Keratinocyte (primary cell): ENCODE measurements at places on chromosomes 3 and 15. TPM values are rescaled to one million over a fixed set of nuclear protein-coding genes. Genes with fewer than 3 reads are reported as not detected.

Gene ARGFX
- not detected in 3 replicates for polyA plus RNA-seq

Gene A4GNT
- not detected in 3 replicates for polyA plus RNA-seq

Gene ERC2
- polyA plus RNA-seq, result 0.08 to 0.12 TPM (median 0.10 TPM) in 3 replicates

Gene MORF4L1
- 163 to 293 TPM (median 281 TPM) in 3 replicates for polyA plus RNA-seq

Gene RBPMS2
- not detected in 3 replicates for polyA plus RNA-seq

Gene OIP5
- polyA plus RNA-seq, result 1.9 to 9.8 TPM (median 6.7 TPM) in 3 replicates

Gene COLQ
- polyA plus RNA-seq, result 0.22 to 0.79 TPM (median 0.35 TPM) in 3 replicates

Gene AQP9
- 1.5 to 3.6 TPM (median 2.6 TPM) in 3 replicates for polyA plus RNA-seq

Gene GNL3
- polyA plus RNA-seq, result 65.7 to 128 TPM (median 77.4 TPM) in 3 replicates

Gene TEX55
- not detected in 3 replicates for polyA plus RNA-seq

Gene SACM1L
- polyA plus RNA-seq, result 17.7 to 44.3 TPM (median 26.9 TPM) in 3 replicates

Gene ATP2B2
- polyA plus RNA-seq, result not detected in 3 replicates

Gene TUSC7
- not detected in 3 replicates for polyA plus RNA-seq

Gene CYP1A1
- polyA plus RNA-seq, result 3.1 to 23.4 TPM (median 4.8 TPM) in 3 replicates

Gene B2M
- polyA plus RNA-seq, result 2,930 to 4,328 TPM (median 3,098 TPM) in 3 replicates

Gene LCTL
- 0.09 to 0.42 TPM (median 0.38 TPM) in 3 replicates for polyA plus RNA-seq

Gene THRB
- 2.6 to 3.2 TPM (median 3.1 TPM) in 3 replicates for polyA plus RNA-seq

Gene FURIN
- polyA plus RNA-seq, result 22.8 to 36.5 TPM (median 34.7 TPM) in 3 replicates

Gene ZNF860
- 5.6 to 10.3 TPM (median 7.9 TPM) in 3 replicates for polyA plus RNA-seq

Gene EIF4E3
- polyA plus RNA-seq, result 0.79 to 3.7 TPM (median 2.2 TPM) in 3 replicates

Gene GATA2
- polyA plus RNA-seq, result not detected in 3 replicates

Gene ZNF620
- polyA plus RNA-seq, result 0.33 to 0.35 TPM (median 0.35 TPM) in 3 replicates

GRCh38 chr15:33135355-33135781 lies 59.1 kb downstream of the FMN1 start:
- DNase-seq, result no peak

DNA sequence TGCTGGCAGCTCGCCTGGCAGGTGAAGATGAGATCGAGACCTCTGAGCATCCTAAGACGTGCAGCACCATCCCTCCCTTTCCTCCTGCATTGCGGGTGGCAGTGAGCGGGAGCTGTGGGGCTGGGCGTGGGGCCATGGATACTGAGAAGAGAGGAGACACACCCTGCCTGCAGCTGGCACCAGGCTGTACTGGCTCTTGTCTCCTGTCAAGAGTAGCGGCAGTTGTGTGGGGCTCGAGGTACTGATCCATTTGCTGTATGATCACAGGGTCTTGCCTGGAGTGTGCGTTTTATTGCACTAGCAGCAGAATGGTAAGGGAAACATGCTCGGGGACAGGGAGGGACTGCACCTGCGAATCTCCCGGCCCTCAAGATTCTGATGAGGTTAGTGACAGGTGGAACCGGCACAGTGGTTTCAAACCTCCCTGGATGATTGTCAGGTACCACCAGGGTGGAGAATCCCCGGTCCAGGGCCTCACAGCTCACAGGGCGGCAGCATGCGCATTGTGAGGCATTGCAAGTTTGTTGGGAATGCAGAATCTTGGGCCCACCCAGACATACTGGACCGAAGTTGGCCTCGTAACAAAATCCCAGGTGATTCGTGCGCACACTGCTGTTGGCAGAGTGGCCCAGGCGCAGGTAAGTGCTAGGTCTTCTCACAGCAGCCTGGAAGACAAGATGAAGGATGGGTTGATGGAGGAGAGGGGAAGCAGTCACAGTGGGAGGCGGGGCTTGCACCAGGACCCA lies 14.1 kb downstream of the SYNM start:
- DNase-seq, result no peak

DNA sequence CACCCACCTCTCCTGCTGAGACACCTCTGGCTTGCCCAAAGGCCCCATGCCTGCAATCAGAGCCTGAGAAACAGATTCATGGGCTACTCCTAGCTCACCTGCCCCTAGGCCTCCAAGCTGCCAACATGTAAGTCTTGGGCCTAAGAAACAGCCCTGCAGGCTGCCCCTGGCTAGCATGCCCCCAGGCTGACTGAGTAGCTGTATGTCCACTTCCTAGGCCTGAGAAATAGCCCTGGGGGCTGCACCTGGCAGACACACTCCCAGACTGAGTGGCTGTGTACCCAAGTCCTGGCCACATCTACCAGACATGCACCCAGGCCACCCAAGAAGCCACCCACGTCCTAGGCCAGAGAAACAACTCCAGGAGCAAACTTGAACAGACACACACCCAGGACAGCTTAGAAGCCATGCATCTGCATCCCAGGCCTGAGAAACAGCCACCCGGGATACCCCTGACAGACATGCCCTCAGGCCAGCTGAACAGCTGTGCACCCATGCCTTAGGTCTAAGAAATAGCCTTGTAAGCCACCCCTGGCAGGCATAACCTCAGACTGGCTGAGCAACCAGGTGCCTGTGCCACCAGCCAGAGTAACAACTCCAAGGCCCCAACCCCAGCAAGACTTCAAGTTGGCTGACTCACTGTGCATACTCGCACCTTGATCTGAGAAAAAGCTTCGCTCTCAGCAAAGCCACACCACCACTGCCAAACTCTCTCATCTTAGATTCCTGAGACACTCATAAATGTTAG lies 12.0 kb upstream of the NRG4 start:
- no peak for DNase-seq

GRCh38 chr15:69313432-69314000 lies 14.8 kb downstream of the PAQR5 start:
- DNase-seq, result no peak

DNA sequence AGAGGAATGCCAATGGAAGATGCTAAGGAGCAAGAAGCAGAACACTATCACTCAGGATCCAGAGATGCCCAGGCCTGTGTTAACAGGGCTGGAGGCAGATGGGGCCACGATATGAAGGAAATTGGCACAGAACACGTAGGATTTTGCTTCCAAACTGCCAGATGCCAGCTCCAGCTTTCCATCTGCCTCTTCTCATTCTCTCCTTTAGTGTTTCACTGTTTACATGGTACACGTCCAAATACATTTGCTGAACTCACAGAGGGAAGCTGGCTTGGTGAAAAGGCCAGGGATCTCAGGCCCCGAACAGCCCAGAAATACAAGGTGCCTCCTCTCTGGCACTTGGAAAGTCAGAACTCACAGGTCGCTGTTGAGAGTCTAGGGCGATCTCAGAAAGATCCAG lies 187.0 kb downstream of the NTRK3 start:
- DNase-seq, result no peak

GRCh38 chr15:68341760-68342725 lies 64.5 kb downstream of the FEM1B start:
- no peak for DNase-seq

DNA sequence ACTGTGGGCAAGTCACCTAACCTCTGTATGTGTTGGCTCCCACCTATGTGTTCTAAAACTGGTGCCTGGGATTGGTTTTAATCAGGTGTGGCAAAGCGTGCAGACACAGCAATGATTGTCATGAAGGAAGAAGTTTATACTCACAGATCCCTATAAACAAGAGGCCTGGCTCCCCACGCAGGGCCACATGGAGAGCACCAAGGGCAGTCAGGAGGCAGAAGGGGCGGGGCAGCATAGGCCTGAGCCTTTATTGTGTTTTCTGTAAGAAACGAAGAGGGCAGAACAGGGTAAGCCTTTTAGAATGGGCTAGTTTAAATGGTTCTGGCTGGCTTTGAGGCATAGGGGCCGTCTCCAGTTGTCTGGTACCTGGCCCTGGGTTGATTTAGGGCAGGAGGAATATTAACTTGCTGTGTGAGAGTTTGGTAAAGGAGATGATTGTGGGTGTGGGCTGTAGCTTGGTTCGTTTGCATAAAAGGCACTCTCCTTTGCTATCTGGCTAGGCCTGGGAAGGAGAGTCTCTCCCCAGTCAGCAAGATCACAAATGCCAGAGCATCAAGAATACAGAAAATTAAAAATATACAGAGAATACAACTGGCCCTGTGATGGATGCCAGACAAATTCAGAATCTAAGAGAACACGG lies 2.2 kb upstream of the FBXW12 start:
- DNase-seq, result no peak

GRCh38 chr15:66829551-66830121 lies 127.6 kb downstream of the SMAD6 start:
- no peak for DNase-seq

DNA sequence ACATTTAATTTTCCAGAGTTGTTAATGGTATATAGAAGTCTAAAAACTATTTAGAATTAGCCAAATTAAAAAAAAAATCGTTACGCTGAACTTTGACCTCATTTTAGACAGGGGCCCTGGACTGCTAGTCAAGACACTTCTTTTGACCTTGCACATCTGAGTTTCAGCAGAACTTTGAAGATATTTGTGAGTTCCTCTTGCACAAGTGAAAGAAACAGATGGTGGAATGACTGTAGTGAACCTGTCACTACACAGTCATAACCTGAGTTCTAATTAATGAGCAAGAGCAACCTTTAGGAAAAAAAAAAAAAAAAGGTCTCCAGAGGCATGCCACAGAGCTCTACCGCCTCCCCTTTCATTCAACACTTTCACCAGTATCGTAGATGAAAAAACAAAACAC lies 5.3 kb downstream of the MYO5C start:
- no peak for DNase-seq

DNA sequence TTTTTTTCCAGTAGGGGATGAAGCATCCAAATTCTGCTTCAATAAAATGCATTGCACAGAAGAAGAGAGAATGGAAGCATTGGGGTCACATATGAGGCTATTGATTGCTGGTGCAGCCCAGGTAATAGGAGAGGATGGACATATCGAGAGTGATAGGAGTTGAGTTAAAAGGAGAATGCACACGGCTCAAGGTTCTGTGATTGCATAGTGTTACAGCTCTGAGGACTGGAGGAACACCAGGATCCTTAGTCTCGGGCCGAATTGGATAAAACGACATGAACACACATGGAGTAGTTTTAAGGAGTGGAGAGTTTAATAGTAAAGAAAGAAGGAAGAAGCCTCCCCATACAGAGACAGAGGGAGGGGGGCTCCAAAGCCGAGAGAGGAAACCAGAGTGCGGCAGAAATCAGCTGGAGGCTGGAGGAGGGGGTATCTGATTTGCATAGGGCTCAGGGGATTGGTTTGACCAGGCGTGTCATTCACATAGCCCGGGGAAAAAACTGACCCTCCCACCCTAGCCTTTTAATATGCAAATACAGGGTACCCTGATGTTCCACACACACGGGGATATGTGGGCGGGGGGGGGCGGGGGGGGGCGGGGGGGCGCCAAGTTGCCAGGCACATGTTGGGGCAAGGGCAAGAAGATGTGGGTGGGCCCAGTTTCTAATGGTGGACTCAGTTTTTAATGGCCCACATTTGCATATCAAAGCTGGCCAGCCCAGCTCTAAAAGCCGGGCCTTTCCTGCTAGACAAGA lies 156.9 kb downstream of the AGBL1 start:
- DNase-seq, result no peak

GRCh38 chr15:50636146-50636545 lies 50.5 kb downstream of the TRPM7 start:
- no peak for DNase-seq

DNA sequence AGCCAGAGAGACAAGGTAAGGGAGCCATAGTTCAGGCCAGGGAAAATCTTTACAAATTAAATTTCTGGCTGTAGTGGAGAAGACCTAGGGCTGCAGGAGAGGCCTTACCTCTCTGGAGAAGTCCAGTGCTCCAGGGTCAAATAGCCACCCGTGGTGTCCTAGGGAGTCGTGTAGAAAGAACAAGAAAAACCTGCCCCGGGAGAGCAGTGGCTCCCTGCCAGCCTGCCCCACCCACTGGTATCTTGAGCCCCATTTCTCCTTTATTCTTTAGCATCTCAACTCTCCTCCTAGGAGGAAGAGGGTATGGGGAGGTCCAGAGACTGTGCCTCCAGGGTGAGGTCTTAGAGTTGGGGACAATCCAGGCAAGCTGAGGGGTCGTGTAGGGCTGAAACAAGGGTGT lies 32.1 kb upstream of the NTRK3 start:
- DNase-seq, result no peak

GRCh38 chr3:50372349-50372748 lies 13.0 kb upstream of the TMEM115 start:
- no peak for DNase-seq

DNA sequence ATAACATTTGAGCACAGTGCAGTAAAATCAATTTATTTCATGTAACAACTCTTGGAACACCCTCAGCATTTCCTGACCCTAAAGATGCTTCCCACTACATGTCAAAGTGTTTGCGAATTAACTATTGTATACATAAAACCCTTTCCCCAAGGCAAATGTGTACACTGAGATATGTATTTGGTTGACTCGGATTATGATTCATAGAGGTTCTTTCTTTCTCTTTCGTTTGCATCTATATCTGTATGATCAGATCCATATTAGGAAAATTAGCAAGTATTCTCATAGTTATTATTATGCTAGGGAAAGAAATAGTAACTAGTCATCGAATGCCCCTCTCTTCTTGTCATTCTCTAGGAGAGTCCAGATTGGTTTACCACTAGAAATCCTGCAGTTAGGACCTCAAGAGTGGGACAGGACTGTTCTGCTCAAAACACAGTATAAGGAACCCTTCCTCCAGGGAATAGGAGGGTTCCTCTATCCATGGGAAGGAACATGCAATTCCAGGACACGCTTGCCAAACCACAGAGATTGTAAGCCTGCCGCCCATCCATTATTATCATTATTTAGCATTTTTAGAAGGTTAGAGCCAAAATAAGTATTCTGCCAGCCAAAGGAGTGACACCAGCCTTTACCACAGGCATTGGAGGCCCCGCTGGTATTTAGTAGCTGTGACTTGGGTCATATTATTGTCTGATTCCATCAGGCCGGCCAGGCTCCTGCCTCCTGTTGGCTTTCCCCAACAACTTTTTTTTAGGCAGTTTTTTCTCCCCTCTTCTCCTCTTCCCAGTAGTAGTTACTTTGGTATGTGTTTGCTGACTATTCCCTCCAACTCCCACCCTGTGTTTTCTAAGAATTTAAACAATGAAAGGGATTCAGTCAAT lies 100.7 kb downstream of the GALK2 start:
- no peak for DNase-seq

DNA sequence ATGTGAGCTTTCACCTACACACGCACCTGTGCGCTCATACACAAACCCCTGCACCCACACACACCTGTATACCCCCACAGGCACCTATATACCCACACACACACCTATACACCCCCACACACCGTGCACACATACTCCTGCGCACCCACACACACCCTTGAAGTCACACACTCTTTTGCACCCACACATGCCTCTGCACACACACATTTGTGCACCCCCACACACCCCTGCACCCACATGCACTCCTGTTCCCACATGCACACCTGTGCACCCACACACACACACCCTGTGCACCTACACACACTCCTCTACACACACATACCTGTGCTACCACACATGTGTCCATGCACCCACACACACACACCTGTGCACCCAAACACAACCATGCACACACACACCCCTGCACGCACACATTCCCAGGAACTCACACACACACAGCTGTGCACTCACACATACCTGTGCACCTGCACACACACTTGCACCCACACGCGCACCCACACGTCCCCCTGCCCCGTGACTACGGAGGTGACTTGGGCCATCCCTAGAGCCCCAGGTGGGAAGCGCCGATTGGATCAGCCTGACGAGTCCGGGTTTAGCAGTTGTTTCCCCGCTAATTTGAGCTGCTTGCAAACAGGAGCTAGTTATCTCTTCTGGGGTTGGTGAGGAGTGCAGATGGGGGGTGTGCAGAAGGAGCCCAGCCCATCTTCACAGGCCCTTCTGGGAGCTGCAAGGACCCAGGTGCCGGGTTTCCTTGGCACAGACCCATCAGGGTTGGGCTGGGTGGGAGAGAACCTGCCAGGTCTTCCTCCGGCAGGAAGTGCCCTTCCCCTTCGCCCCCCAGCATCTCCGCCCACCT lies 97.8 kb downstream of the CHSY1 start:
- no peak for DNase-seq
